ENCODE measurements at places on chromosomes 2 and 18.

DNA sequence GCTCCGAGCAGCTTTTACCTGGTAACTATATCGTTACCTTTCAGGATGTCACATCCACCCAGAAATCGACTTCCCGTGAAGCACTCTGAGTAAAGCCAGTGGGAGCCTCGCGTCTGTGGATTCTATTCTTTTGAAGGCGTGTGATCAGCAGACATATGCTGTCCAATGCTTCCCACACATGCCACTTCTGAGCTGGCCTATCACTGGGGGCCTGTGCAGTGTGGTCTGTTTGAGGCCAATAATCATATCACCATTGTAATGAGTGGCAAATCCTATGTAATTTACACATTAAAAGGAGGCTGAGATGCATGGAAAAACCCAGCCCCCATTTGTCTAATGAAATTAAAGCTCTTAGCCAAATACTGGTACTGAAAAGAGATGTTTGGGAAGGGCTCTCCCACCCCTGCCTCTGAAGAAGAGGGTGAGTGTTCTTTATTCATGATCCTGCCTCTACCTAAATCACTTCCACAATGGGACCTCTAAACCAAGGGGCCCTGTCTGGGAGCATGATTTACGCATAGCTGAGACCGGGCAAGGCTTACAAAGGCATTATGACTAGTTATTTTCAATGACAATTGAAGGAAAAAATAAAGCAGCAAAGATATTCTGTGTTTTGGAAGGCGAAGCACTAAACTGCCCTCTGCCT is 686.8 kb downstream of the ZEB2 start:
- no peak for DNase-seq

- no peak for DNase-seq
Measured at GRCh38 chr2:117199511-117199910, 615.0 kb upstream of the DDX18 start.

- DNase-seq, result no peak
Measured at GRCh38 chr2:172083628-172084394, 1.5 kb upstream of the DLX1 start.

- no peak for DNase-seq
Measured at GRCh38 chr2:166197446-166197845, 69.6 kb upstream of the SCN1A start.

- DNase-seq, result no peak
Measured at GRCh38 chr2:160696087-160696452, 202.5 kb upstream of the RBMS1 start.

DNA sequence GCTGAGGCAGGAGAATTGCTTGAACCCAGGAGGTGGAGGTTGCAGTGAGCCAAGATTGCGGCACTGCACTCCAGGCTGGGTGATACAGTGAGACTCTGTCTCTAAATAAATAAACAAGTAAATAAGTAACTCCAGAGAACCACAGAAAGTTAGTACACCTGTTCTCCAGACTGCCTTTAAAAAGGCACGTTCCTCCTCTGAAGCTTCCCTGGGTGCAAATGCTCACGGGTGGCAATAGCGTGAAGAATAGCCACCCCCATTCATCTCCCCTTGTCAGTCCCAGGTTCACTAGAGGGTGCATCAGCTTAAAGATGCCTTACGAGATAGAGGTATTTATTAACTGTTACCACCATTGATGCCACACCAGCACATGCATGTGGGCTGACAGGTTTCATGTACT is 64.3 kb upstream of the RTN4 start:
- no peak for DNase-seq

DNA sequence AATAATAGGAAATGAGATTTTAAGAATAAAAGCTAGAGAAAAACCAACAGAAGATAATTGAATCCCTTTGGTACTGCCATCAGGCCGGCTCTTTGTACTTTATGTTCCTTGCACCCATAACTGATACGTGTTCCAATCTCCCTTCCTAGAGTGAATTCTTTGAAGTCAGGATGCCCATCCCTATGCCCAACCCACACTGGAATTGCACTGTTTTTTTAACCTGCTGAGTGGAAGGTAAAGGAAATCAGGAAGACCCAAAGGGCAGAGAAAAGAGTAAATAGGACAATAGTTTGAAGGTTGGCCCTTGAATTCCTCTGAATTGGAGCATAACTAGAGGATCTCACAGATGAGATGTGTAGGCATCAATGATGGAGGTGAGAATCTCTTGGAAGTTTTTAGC is 4.4 kb upstream of the ATG16L1 start:
- DNase-seq, result no peak

DNA sequence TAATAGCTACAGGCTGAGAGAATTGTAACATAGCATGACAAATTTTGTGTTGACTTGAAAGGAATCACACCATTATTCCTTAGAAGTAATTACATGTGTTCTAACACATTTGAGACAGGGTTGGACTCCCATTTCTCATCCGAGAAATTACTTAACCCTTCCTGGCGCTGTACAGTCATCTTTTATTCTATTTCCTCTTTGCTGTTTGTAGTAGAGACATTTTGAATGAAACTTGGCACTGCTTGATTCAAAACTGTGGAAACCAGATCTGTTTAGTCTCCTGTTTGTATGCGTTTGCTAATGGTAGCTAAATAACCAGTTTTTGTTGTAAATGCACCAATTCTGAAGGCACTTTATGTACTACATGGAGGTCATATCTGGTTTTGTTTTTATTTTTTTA is 231.9 kb downstream of the ALPK2 start:
- no peak for DNase-seq

- no peak for DNase-seq
Measured at GRCh38 chr18:43108882-43109281, 6.6 kb downstream of the RIT2 start.

DNA sequence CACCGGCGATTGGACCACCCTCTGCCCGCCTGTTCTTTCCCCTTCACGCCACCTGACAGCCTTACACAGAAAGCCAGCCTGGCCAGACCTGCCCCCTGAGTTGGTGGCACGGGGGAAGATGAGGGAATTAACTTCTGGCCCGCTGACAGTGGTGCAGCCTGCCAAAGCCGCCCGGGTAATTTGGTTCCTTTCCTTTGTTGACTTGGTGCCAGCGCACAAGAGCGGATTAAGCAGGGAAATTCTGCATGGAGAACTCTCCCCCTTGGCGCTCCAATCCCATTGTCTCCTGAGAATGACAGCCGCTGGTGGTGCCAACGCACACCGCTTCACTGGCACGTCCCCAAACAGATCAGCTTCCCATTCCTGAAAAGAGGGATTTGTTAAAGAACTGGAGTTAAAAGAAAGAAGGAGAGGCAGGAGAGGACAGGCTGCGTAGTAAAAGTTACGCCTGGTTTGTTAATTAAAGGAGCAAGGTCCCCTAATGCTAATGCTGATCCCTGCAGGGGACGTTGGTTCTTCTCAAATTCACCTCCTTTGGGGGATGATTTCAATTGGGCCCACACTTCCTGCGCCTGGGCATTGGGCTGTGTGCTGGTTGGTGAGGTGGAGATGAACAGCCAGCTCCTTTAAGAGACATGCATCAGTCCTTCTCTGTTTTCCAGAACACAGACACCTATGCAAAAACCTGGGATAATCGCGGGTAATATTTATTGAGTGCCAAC is 286.8 kb downstream of the MYCN start:
- DNase-seq, result no peak

GRCh38 chr2:120344976-120345581 is 857 bp upstream of the INHBB start:
- no peak for DNase-seq

- no peak for DNase-seq
Measured at GRCh38 chr2:130370490-130370889, 14.6 kb downstream of the PTPN18 start.

DNA sequence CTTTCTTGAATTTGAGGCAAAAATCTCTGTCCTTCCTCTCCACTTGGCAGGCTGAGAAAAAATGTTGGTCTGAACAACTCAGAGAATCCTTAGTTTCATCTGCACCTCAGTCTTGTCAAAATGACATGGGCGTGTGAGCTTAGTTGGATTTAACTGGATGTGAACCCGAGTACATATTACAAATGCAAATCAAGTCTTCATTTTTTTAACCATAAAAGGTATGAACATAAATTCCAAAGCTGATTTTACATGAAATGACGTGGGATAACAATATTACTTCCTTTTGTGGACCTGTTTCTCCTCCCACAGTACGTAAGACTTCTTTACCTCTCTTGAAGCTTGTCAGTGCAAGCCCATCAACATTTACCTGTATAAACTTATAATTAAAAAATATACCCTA is 32.6 kb upstream of the RND3 start:
- DNase-seq, result no peak

GRCh38 chr2:189662669-189663226 is 1.5 kb downstream of the ASNSD1 start:
- no peak for DNase-seq

DNA sequence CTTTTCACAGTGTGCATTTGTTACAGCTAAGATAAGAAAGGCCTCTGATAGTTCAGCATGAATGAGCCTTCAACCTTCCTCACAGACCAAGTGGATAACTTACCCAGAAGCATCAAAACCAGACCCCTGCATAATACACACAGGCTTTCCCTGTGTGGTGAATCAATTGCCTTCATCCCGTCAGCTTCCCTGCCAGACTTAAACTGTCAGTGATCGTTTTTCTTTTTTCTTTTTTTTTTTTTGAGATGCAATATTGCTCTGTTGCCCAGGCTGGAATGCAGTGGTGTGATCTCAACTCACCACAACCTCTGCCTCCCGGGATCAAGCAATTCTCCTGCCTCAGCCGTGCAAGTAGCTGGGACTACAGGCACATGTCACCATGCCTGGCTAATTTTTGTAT is 20.5 kb upstream of the SLC35F5 start:
- no peak for DNase-seq

GRCh38 chr2:28461056-28461455 is 34.8 kb upstream of the PLB1 start:
- DNase-seq, result no peak

- no peak for DNase-seq
Measured at GRCh38 chr2:96188821-96189526, 19.7 kb downstream of the STARD7 start.

GRCh38 chr2:181224866-181225265 is 232.3 kb upstream of the ITGA4 start:
- DNase-seq, result no peak

GRCh38 chr18:23306822-23307221 is 146.3 kb upstream of the RIOK3 start:
- no peak for DNase-seq

GRCh38 chr2:110744429-110744828 is 12.1 kb downstream of the ACOXL start:
- no peak for DNase-seq

DNA sequence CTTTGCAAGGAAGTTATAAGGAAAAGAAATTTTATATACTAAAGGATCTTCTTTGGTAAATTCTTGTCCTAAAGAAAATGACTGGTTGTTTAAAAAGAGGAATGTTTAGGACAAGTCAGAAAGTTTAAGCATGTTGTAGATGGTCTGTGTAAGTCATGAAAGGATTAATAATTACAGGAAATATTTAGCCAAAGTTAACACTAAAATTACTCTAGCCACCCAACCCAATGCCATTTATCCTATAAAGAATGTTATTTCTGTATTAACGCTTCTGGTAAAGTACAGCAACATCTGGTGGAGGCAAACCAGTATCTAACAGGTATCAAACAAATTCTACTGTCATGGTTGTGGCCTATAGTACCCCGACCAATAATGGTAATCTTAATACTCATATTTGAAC is 546.9 kb upstream of the PKDCC start:
- DNase-seq, result no peak

DNA sequence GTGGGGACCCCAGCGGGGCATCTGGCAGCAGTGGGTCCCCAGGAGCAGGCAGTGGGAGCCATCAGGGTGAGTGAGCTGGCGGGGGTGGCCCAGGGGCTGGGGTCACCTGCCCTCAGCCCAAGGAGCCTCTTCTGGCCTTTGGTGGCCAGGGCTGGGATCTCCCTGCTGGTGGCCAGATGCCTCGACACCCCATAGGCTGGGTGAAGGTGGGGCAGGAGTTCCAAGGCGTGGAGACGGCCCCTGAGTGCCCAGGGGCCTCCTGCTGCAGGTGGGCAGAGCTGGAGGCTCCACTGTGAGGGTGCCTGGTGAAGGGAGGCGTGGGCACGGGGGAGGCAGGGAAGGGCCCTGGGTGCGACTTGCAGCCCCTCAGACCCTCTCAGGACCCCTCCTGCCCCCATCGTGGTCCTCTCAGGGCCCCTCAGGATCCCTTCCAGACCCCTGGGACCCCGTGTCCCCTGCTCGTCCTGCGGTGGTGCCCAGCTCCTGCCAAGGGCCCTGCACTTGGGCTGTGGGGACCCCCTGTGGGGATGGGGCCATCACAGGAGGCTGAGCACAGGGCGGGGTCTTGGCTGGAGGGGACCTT is 5.0 kb upstream of the GPR35 start:
- no peak for DNase-seq

DNA sequence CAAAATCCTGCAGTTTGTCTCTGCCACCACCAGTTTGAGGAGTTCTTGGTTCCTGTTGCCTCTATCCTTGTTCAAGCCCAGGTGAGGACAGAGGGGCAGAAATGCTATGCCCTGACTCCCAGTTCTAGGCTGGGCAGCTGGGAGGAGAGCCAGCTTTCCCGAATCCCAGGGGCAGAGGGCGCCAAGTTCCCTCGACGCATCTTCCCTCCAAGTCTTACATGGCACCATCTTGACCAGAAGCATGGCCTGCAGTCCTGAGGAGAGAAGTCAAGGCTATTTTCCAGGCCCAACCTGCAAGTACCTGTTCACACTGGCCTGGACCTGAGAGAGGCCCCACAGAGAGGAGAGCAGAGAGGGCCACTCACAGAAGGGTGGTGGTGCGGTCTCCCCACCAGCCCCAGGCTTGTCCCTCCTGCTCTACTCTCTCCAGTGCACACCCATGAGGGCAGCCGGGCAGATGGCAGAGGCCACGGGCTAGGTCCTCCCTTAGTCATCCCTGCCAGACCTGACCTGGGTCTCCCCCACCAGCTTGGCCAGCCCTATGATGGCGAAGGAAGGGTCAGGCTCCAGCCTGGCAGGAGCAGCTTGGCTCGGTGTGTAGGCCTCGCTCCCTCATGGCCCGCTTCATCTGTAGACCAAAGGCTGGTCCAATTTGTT is 115.7 kb upstream of the MSTN start:
- no peak for DNase-seq

DNA sequence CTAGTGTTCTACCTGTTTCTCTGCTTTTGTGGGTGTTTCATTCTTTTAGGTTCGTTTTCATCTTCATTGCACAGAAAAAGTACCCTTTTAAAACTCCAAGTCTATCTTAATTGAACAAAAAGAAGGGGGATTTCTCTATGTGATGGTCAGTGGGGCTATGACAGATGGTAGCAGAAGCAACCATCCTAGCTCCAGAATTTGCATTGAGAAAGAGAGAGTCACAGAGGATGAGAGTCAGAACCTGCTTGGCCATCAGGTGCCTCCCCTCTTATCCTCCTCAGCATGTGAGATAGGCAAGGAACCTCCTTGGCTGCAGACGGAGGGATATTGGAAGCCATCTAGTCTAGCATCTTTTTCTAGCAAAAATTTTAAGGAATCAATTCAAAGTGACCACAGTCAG is 398.0 kb upstream of the DCC start:
- DNase-seq, result no peak

Measured in stimulated activated CD4-positive, alpha-beta T cell treated with anti-CD3 and anti-CD28 coated beads, Interleukin-12 subunit alpha, Interleukin-12 subunit beta, amount 100 ng/mL, for 48 hours (primary cell).